ENCODE measurements at places on chromosomes 3 and 15.
A peak's percentile ranks its signal among the peaks of the same experiment; 100 is the strongest.

DNA sequence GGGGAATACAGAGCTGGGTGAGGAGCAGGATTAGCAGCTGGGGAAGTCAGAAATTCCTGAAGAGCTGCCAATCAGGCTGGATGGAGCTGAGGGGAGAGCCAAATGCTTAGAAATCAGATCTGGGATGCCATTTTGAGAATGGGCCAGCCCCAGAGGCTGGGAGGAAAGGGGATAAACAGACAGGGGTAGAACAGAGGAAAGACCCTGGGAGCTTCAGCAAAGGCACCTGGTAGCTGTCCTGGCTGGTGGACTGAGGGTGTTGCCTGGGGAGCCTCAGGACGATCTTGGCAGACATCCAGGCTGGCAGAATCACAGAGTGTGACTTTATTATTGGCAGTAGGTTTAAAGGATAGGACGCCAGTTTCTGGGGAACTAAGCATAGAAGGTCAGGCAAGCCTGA, 97.8 kb downstream of the SQOR start:
- no peak for DNase-seq

- DNase-seq = peak; percentile 64
Measured at GRCh38 chr3:31533169-31534064, 692 bp downstream of the STT3B start.

GRCh38 chr3:150372320-150372719, 35.8 kb upstream of the TSC22D2 start:
- no peak for DNase-seq

- no peak for DNase-seq
Measured at GRCh38 chr3:117853923-117854668, 1144.5 kb downstream of the TUSC7 start.

DNA sequence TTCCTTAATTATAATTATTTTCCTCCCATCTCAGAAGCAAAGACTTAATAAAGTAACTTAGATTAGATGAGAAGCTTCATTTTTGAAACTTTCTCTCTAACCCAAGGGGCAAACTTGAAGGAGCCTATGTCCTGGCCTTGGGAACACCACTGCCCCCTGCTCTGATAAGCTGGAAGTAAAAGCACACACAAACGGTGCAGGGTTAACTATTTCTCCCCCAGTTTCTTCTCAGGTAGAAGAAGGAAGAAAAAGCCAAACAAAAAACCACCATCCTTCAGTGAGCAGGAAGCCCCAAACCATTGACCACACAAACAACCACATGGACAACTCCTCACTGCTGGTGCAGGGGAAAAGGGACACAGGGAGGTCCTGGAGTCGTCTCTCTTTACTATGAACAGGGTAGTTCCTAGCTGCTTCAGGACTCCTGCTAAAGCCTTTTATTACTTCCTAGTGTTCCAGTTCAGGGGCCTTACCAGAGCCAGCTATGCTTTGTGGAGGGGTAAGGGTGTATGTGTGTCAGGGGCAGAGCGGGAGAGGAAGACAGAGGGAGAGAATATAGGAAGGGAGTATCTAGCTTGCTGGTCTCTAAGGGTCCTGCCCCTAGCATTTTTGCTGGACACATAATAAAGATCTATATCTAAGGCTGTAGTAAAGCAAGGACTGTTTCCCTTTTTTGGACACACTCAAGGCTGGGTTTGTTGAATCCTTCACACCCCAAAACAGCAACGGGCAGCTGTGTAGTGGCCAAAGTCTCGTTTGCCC, 94.0 kb upstream of the UMPS start:
- no peak for DNase-seq

Data from heart left ventricle (tissue), 16 donors.